ENCODE measurements at places on chromosomes 2 and 18.

- no peak for DNase-seq
These were observed 70.1 kb downstream of the PLEKHA3 start for GRCh38 chr2:178550352-178550751.

GRCh38 chr2:177573120-177573519, 180.5 kb downstream of the AGPS start:
- no peak for DNase-seq

- DNase-seq = no peak
These were observed 24.6 kb downstream of the TAF1B start for GRCh38 chr2:9867881-9868280.

DNA sequence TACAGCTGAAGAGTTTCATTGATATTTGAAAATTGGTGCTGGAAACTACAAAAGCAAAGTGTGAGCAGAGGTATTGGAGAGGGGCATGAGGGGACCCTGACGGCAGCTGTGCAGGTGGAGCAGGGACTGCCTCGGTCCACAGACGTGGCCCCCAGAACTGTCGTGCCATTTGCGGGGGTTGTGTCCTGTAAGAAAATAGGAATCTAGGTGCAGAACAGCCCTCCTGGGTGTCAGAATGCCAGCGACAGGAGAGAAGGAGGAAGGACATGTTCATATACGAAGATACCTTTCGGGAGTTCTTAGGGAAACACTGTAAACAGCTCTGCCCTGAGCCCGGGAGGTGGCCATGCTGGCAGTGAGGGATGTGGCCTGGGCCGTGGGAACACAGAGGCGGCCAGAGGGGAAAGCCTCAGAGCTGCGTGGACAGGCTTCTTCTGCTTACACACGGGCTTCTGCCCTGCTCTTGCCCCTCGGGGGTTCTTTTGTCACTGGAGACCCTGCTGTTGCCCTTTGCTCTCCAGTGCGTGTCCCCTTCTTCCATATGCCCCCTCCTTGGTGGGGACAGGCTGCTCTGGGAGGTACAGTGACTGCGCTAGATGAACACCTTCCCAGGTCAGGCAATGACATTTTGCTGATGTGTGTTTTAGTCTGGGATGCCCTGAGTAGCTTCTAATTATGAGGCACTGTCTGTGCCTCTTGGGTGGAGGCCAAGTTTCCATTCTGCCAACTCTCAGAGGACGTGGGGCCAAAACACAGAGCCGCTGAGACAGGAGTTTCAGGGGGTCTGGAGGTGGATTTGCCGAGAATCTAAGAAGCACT, 81.9 kb upstream of the TXNDC2 start:
- peak; percentile 28 for DNase-seq

GRCh38 chr2:187213798-187214197, 234.3 kb downstream of the CALCRL start:
- no peak for DNase-seq

- peak; percentile 43 for DNase-seq
These were observed 31.6 kb downstream of the PCBP1 start for GRCh38 chr2:70118798-70119454.

- DNase-seq = no peak
These were observed 211.7 kb upstream of the REV1 start for GRCh38 chr2:99701503-99701902.

DNA sequence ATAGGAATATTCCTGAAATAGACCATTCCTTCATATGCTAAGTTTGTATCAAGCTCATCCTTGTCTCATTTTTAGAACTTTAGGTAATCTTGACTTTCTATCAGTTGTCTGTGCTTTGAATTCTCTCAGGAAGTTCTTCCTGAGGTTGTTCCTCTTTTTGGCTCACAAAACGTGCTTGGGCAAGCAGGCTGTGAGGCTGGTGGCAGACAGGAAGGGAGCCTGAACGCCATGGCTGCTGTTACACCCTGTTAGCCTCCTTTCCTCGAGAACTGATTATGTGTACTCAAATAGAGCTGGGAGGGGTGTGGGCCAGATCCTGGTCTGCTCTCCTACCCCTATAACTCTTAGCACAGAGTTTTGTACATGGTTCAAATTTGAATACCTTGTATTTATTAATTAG, 136.4 kb upstream of the CELF4 start:
- DNase-seq = no peak

DNA sequence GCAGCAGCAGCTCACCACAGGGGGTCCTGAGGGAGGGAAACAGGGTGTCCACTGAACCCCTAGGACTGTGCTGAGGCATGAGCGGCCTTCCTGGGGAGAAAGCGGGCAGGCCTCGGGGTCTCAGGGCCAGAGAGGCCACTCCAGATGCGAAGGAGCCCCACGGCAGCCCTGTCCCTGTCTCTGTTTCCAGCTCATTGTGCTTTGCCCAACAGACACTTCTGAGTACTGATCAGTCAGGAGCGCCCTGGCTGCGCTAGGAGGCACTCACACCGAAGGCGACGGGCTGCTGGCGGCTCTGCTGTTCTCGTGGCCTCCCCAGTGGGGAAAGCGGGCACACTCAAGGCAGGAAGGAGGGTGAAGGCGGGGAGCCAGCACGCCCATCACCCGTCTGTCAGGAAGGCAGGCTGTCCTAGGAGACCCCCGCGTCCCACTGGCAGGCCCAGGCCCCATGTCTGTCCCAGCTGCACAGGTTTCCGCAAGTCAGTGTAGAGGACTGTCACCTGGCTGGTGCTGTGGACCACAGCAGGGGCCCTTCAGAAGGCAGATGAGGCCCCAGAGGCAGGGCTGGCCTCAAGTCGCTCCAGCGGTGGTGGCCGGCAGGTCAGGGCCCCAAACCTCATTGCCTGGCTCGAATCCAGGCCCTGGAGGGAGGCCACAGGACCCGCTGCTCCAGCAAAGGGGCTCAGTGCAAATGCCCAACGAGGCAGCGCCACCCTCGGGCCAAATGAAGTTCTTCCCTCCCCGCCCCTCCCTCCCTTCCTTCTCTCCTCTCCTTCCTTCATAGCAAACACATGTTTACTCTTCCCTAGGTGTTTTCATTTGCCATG, 6.8 kb downstream of the ESPNL start:
- peak; percentile 73 for DNase-seq

DNA sequence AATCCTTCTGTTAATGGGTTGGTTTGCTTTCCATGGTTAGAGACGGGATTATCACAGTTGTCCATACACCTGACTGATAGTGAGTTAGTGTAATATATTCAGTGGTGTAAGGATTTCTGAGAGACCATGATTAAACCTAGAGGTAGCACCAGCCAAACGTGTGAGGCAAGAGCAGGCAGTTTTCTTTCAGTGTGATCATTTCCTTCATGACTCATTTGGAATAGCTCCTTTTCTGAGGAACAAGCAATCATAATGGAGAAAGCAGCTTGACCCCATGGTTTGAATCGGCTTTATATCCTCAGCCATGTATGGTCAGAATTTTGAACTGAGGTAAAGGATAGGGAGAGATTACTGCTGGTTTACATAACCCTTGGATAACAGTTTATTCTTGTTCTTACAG, 2.9 kb downstream of the MXD1 start:
- DNase-seq = no peak

DNA sequence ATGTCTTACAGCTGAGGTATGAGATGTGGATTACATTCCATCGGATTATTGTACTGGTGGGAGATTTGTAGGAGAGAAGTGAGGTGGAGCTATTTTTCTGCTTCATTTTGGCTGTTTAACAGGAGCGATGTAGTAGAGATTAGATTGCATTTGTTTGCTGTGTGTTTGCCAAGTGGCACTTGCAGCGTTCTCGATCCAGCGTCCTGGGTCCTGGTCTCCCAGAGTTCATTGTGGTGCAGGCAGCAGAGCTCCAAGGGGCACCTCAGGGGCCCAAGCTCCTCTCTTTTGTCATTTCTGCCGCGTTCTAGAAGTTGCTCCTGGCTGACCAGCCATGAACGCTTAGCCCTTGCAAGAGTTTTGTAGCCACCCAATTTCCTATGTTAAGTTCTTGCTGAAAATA, 210.1 kb upstream of the APCDD1 start:
- DNase-seq = no peak

DNA sequence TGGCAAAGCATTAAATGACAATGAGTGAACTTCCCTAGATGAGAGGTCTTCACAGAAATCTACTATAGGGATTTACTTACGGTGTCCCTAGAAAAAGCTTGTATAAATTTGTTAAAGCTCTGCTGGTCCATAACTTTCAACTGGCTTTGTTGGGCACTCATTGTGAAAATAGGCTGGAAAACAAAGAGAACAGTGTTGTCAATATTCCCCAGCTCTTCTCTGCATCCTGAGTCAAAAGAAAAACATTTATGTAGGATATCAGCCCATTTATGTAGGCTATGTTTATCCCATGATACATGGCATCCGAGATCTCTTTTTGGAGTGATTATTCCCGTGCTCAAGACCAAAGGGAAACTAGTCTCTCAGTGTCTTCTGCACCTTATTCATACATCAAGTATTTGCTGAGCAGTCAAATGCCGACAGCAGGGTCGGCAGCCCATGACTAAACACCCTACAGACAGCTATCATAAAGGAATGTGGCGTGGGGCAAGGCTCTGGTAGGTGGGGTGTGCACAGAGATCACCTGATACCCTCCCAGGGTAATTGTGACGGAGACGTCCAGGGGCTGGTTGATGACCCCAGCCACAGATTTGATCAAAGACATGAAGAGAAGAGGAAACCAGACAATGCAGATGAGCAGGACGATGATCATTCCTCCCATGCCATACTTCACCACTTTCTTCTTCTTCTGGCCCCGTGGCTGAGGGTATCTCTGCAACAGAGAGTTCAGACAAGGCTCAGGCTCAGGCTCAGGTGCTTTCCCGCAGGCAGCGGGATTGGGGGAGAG, 155.9 kb downstream of the NAPG start:
- no peak for DNase-seq

- DNase-seq = no peak
These were observed 475.6 kb downstream of the TDRD15 start for GRCh38 chr2:21599417-21599816.

DNA sequence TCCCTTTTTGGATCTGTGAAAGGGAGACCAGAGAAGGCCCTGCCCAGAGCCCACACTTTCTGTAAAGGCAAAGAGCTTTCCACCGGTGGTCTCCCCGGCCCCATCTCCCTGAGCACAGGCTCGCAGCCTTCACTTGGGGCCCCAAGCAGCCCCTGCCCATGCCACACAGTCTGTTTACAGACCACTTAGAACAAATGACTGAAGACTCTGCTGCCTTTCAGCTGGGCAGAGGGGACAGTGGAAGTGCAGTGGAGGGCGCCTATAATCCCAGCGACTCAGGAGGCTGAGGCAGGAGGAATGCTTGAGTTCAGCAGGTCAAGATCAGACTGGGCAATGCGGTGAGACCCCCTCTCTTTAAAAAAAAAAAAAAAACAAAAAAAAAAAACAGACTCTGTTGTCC, 28.9 kb downstream of the SERTAD2 start:
- no peak for DNase-seq

- DNase-seq = no peak
These were observed 56.2 kb upstream of the TMEM163 start for GRCh38 chr2:134774786-134775641.

DNA sequence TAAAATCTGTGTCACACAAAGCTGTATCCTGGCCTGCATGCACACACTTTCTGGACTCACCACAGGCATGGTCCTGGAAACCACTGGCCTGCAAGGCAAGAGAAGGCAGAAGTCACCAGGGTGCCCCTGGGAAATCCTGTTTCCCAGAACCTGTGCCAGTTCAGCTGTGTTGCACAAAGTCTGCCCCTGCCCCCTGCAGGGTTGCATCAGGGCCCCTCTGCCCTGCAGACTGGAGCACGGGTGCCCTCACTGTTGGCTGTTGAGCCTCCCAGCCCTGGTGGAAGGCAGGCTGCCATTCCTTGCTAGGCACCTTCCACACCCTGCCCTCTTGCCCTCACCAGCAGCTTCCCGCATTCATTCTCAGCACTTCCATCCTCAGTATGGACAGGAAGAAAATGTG, 18.0 kb upstream of the TUBB6 start:
- DNase-seq = no peak

All from WTC11 (cell line).